ENCODE measurements at places on chromosomes 7 and 10.

DNA sequence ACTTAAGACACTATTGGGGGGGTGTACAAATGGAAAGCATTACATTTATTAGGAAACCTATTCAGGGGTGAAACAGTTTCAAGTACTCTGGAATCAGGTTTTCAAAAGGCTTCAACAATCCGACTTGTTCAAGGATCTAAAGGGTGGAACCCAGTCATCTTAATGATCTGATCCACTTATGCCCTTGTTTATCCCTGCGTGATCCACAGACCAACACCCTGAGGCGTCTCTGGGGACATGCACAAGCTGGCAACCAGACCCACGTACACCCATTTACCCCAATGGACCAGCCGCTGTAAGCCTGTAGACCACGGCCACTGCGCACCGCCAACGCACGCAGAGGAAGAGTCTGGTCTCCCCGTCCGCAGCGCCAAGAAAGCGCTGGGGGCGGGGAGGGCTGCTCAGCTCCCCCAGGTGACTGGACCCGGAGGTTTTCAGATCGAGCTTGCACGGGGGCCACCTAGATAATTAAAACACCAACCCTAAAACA lies 13.4 kb downstream of the HNRNPF start:
- DNase-seq = no peak

DNA sequence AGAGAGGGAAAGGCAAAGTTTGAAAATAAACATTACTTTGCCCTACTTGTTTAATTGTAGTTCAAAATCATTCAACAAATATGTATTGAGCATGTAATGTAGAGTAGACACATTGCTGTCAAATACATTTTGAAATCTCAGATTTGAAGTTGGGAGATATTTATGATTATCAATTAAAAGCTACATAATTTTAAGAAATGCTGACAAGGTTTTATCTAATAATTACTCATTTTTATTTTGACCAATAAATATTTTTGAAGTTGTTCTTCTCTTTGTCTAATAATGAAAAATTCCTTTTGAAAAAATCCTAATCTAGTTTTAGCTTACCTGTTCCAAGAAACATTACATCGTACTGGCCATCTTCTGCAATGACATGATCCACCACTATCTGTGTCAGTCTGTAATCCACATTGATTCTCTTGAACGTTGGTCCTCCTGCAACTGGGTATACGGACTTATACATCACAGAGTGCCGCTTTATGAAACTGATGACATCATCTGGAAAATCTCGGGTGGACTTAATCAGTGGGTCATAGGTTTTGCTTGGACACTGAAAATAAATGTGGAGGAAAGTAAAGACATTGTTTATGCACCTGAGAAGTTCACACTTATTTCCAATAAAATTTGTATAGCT lies 164.7 kb downstream of the SEMA3D start:
- DNase-seq = no peak

GRCh38 chr10:59872892-59873463 lies 33.4 kb downstream of the CCDC6 start:
- DNase-seq = peak; percentile 65

DNA sequence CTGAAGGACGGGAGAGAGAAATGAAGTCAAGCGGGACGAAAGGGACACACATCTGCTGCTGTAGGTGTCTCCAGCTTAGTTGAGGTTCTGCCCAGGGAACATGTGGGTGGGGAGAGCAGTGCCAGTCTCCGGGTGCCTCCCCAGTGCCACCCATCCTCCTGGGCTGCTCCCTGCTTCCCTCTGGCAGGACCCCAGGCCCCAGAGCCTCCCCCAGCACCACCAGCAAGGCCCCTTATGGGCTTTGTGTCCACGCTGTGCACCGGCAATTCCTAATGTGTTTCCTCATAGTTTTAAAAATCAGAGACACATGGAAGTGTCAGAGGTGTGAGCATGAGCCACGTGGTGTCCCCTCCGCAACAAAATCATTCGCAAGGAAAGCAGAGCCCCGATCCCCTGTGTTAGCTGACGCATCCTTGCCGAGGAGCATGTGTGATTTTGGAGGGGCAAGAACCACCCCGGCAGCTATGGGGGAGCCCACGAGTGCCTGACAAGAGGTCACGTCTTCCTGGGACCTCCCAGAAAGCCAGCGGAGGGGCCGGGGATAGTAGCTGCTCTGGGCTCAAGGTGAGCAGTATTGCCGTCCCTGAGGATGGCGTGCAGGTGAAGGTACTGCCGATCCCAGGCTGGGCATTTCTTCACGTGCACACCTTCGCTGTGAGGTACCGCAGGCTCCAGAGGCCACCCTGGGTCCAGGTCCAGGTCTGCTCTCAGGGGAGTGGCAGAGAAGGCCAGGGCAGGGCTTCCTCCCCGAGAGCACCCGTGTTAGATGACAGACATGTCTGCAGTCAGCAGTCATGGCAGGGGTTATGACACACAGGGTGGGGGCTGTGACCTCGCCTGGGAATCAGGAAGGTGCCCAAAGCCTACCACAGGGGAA lies 448.2 kb upstream of the FOXK1 start:
- no peak for DNase-seq

GRCh38 chr7:36071605-36072004 lies 81.4 kb upstream of the EEPD1 start:
- DNase-seq = no peak

DNA sequence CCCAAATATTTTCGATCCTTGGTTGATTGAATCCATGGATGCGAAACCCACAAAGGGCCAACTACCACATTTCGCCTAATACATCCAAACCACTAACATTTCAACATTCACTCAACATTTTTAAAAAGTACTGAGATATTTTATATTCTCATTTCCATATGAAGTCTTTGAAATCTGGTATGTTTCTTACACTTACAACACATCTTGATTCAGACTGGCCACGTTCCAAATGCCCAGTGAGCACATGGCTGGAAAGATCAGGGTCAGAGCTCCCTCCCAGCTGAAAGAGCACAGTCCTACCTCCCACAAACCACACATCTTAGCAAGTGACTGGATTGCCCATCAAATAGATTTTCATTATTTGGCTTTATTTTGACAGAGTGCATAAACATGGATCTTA lies 18.9 kb downstream of the NCAPG2 start:
- no peak for DNase-seq

GRCh38 chr10:131356442-131356841 lies 44.9 kb upstream of the TCERG1L start:
- no peak for DNase-seq
